ENCODE measurements at places on chromosomes 7 and 10.

GRCh38 chr10:103618575-103619423, 125.3 kb downstream of the NEURL1 start:
- DNase-seq: no peak

DNA sequence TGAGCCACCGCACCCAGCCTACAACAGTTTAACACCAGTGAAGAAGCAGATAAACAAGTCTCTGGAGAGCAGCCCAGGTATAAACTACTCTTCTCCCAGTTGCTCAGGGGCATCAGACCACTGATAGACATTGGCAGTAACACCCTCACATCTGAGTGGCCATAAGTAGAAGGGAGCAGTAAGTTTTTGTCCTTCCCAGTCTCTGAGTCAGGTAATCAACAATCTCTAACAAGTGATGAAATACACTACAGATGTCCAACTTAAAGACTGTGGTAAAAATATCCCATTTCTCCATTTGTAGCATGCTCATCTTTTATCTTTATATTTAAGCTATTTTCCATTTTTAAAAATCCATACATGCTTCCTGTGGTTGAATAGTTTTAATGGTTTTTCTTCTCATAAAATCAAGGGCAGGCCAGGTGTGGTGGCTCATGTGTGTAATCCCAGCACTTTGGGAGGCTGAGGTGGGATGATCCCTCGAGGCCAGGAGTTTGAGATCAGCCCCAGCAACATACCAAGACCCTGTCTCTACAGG, 78.6 kb downstream of the GSAP start:
- DNase-seq: no peak

DNA sequence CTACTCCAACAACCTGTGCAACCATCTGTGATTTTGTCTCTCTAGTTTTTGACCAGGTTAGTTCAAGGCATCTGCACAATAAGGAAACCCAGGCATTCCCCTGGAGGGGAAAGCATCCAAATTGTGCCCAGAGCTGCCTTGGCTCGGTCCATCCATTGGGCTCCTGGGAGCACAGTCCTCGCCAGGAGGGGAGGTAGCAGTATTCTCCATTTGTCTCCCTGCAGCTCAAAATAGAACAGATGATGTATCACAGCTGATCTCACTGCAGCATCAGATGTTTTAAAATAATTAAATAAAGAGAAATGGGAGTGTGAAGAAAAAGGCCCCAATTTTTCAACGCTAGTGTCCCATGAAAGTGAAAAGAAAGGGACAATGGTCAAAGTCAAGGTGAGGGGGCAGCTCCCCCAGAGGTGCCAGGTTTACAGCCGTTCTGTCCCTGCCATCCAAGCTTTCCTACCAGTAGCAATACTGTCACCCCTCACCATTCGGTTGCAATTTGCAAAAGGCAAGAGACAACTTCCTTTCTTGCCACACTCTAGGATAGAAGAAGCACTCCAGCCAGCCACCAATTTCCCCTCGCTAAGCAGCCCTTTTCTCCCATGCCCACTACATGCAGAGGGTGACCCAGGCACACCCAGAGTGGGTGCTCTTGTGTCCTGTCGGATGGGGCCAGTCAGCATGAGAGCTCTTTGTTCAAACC, 43.7 kb downstream of the KCNMA1 start:
- no peak for DNase-seq

DNA sequence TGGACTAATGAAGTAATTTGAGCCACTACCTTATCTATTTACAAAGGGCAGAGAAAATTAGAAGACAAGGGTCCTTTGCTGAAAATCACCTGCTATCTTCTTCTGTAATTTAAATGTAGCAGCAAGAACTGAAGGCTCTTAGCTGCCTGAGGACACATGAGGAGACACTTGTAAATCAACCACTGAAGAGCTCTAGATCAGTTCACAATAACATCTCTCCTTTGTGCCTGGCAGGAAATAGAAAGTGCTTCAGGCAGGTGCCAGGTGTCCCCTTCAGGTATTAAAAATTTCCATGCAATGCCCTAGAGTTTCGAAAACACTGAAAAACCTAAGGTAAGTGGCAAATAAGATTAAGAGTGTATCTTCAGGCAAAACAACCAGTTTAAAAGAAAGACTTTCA, 474.6 kb downstream of the GRM8 start:
- no peak for DNase-seq

GRCh38 chr7:72462311-72462710, 50.2 kb upstream of the CALN1 start:
- DNase-seq: no peak

GRCh38 chr7:115145512-115145911, 223.6 kb downstream of the MDFIC start:
- no peak for DNase-seq

GRCh38 chr10:5561704-5562645, 37.2 kb downstream of the CALML3 start:
- no peak for DNase-seq

- DNase-seq: no peak
These were observed 34.1 kb downstream of the HYCC1 start for GRCh38 chr7:22979861-22980260.

GRCh38 chr10:51792678-51793077, 93.3 kb upstream of the CSTF2T start:
- DNase-seq: no peak

GRCh38 chr7:76310102-76310957, 7.9 kb downstream of the HSPB1 start:
- no peak for DNase-seq

- no peak for DNase-seq
These were observed 281.3 kb downstream of the CACNA2D1 start for GRCh38 chr7:82162289-82162688.

- peak; percentile 71 for DNase-seq
These were observed 95.5 kb downstream of the CUL2 start for GRCh38 chr10:34994565-34995142.

- no peak for DNase-seq
These were observed 198.3 kb downstream of the HDAC9 start for GRCh38 chr7:18693816-18694215.

GRCh38 chr7:47095946-47096345, 486.0 kb downstream of the TNS3 start:
- DNase-seq: no peak

- no peak for DNase-seq
These were observed 67.4 kb downstream of the PDGFA start for GRCh38 chr7:452226-452751.

GRCh38 chr10:29253690-29254029, 35.2 kb upstream of the LYZL1 start:
- no peak for DNase-seq

DNA sequence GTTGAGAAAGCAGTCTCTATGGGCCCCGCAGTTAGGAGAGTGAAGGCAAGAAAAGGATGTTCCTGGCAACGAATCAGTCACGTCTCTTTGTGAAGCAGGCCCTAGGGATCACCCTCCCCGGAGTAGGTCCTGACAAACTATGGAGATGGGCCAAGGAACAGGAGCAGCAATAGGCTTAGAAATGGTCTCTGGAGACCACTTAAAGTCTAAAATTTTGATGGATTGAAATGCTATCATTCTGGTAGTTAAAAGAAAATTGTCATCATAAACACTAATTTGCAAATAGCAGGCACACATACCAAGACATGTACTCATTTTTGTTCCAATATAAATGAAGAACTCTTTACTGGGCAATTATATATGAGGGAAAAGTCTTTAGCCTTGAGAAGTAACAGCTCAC, 123.5 kb downstream of the ITGB8 start:
- DNase-seq: no peak

DNA sequence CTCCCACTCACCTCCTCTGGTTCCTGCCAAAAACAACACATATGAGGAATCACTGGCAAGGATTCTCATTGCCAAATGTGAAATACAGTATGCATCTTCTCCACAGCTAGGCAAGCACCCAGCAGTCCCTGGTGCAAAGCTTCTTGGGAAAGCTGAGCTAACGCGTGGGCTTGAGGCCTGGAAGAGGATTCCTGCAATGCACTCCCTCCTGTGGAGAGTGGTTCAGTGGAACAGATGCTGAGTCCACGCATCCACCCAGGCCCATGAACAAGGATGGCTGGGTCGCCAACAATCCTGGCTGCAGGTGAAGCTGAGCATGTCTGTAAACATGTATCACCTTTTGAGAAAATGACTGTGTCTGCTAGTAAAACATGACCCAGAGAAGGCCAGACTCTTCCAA, 113.2 kb upstream of the CHST15 start:
- DNase-seq: no peak

DNA sequence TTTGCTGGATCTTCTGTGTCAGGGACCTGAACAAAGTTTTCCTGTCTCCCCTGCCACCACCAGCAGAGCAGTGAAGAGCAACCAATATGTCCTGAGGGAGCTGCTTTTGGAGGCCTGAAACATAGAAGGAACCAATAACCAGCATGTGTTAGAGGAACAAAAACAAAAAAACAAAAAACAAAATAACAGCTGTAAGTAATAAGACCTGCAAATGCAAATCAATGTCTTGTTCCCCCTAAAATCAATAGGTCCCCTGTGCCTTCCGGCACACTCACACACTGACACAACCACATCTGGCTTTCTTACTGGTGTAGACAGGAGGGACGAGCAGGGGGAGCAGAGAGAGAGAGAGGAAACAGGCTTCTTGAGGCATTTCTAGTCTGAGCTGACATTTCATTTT, 94.1 kb downstream of the NRG3 start:
- no peak for DNase-seq

DNA sequence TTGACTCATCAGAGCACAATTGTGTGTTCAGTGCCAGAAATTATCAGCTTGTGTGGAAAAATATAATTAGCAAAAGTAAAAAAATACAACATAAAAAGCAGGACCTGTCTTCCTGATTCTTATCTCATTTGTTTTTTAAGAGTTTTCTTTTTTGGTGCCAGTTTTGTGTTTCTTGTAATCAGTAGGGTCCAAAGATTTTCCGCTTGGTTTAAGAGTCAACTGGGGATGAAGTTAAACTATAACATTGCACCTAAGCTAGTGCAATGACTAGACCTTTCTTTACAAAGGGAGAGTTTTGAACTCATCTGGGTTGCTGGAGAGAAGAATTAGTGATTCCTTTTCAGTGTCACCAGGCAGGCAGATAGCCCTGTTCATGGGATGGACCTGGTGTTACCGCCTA, 113.4 kb downstream of the PLPP4 start:
- no peak for DNase-seq

DNA sequence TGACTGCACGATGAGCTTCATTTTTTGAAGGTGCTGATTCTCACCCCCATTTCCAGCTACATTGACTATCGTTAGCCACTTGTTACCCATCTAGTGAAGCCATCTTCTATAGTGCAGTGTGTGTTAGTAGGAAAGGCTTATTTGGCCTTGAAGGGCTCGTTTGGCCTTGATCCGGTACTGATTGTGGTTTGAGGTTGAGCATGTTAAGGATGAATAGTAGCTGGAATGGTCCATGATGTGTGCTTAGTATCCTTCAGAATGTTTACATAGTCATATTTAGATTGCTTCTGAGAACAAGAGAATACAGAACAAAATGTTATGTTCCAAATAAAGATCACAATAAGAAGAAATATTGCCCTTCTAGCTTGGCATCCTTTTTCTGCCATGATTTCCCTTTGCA, 591.5 kb downstream of the AUTS2 start:
- DNase-seq: no peak

DNA sequence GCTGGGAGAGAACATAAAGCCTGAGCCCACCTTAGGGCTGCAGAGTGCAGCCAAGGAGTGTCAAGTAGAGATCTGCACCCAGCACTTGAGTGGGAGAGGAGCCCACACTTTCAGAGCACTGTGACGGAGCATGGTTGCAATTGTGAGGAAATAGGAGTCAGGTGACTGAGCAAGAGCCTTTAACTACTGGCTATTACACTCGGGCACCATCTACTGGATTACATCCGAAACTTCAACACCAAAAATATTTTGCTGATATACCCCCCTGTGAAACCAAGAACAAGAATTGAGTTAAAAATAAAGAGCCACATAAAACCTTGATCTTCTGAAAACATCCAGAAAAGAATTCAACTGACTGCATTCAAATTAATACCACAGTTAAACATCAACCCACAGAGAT, 657.9 kb downstream of the NXPH1 start:
- no peak for DNase-seq

- DNase-seq: no peak
These were observed 515.6 kb downstream of the CALN1 start for GRCh38 chr7:71896535-71896934.

- no peak for DNase-seq
These were observed 148.4 kb downstream of the KLF6 start for GRCh38 chr10:3636356-3637181.

- DNase-seq: peak; percentile 13
These were observed 72.2 kb downstream of the TBXAS1 start for GRCh38 chr7:139901056-139901795.

GRCh38 chr10:21889477-21890275, 113.9 kb downstream of the DNAJC1 start:
- DNase-seq: no peak

GRCh38 chr10:2925631-2926030, 141.7 kb upstream of the PFKP start:
- peak; percentile 28 for DNase-seq

DNA sequence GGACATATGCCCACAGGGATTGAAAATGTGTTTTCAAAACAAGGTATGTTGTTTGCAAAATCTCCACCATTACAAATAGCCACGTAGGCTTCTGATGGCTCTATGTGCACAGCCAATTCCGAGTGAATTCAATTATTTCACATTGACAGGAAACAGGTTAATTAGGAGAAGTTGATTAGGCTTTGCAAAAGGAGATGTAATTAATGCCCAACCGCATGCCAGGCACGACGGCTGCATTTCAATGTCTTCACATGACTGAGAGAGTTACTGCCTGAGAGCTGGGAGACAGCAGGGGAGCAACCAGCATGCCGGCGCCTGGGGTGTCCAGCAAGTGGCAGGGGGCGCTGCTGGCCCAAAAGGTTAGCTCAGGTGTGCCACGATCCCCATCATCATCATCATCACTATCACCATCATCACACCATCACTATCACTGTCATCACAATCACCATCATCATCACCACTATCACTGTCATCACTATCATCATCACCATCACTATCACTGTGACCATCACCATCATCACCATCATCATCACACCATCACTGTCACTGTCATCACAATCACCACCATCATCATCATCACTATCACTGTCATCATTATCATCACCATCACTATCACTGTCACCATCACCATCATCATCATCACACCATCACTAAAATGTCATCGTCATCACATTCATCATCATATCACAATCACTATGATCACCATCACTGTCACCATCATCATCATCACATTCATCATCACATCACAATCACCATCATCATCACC, 30.2 kb downstream of the PWWP2B start:
- DNase-seq: no peak

DNA sequence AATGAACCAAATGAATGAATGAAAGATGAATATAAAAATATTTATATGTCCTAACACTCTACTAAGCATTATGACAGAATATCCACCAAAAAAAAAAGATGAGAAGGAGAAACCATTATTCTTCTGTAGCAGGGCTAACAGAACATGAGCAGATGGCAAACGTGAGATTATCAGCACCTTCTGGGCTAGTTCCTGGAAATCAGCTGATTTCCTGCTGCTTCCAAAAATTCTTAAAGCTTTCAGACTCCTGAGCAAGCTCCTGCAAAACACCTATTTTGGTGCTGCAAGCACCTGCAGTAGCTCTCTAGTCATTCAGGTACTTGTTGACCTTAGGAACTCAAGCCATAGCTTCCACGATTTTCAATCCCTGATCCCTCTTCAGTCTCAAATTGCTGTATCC, 51.8 kb downstream of the NPSR1 start:
- DNase-seq: no peak
